ENCODE measurements at places on chromosomes 7 and 10. TPM values are rescaled to one million over a fixed set of nuclear protein-coding genes. Genes with fewer than 3 reads are reported as not detected.

- no peak overlapping the region for H3K27ac ChIP-seq
- peak; percentile 93 for DNase-seq
- H3K36me3 ChIP-seq, result no peaks in the 10 kb centered on the region
- peaks cover 49% of the 10 kb centered on the region for H3K4me1 ChIP-seq
- H3K27me3 ChIP-seq, result peaks cover 57% of the 10 kb centered on the region
These were observed 155.3 kb upstream of the ZMIZ1 start for GRCh38 chr10:78913219-78914059.

Gene UTF1
- total RNA-seq, result not detected

Gene HILPDA
- 53.9 TPM for total RNA-seq

DNA sequence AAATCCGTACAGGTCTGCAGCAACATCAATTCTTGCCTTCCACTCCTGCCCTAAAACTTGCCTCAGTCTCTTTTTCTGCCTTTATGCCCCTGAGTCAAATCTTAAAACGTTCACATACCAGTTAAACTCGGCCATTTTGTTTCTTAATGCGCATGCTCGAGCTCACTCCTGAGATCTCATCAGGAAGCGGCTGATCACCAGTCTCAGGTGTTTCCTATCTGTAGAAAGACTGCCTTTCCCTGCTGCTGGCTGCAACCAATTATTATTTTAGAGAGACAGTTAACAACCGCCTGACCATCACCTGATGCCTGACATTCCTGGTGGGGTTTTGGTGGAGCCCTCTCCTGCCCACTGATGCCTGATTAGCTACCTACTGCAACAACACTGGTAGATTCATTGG is 70.2 kb upstream of the TMEM140 start:
- H3K4me3 ChIP-seq, result no peak overlapping the region
- no peak for DNase-seq
- H3K36me3 ChIP-seq, result no peaks in the 10 kb centered on the region
- no peaks in the 10 kb centered on the region for H3K27me3 ChIP-seq

DNA sequence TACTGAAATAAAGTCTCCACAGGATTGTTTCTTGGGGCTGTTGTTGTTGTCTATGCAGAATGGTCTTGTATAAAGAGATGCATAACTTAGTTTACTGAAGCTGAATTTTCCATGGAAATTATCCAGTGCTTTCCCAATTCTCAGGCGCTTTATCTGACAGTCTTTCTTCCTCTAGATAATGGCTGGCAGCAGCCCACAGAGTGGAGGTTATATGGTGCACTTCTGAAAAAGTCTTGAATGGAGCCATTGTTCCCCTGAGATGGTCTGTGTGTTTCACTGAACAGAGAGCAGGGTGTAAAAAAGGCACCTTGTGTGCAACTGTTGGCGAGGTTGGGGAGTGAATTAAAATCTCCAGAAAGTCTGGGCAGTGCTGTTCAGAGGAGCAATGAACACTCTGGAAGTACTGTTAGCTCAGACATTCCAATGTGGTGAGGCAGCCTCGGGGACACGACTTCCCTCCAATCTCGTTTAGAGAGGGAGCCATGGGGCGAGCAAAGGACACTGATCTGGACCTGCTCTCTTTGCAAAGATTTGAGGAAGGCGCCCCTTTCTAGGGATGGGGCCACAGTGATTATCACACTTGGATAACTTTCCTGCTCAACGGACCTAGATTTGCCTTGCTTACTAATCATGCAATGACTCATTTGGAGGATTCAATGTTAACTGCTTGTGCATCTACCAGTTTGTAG is 2.0 kb upstream of the PLCE1 start:
- H3K27me3 ChIP-seq, result peaks cover 79% of the 10 kb centered on the region
- H3K27ac ChIP-seq, result no peak overlapping the region
- H3K4me1 ChIP-seq, result peaks cover 18% of the 10 kb centered on the region
- H3K4me3 ChIP-seq, result no peak overlapping the region

- DNase-seq, result no peak
- no peaks in the 10 kb centered on the region for H3K36me3 ChIP-seq
- peaks cover 2% of the 10 kb centered on the region for H3K4me1 ChIP-seq
- H3K4me3 ChIP-seq, result no peak overlapping the region
- H3K27me3 ChIP-seq, result no peaks in the 10 kb centered on the region
These were observed 5.9 kb downstream of the ZNF316 start for GRCh38 chr7:6642861-6643640.

Measured in neural progenitor cell (in vitro differentiated cells).